Activated CD8-positive, alpha-beta T cell treated with anti-CD3 and anti-CD28 coated beads for 36 hours (primary cell): ENCODE measurements at places on chromosomes 3 and 15.

- DNase-seq = peak; percentile 54
These were observed 30.6 kb downstream of the CRTAP start for GRCh38 chr3:33144433-33144832.

GRCh38 chr15:29114221-29115092 lies 155.2 kb downstream of the NSMCE3 start:
- no peak for DNase-seq

DNA sequence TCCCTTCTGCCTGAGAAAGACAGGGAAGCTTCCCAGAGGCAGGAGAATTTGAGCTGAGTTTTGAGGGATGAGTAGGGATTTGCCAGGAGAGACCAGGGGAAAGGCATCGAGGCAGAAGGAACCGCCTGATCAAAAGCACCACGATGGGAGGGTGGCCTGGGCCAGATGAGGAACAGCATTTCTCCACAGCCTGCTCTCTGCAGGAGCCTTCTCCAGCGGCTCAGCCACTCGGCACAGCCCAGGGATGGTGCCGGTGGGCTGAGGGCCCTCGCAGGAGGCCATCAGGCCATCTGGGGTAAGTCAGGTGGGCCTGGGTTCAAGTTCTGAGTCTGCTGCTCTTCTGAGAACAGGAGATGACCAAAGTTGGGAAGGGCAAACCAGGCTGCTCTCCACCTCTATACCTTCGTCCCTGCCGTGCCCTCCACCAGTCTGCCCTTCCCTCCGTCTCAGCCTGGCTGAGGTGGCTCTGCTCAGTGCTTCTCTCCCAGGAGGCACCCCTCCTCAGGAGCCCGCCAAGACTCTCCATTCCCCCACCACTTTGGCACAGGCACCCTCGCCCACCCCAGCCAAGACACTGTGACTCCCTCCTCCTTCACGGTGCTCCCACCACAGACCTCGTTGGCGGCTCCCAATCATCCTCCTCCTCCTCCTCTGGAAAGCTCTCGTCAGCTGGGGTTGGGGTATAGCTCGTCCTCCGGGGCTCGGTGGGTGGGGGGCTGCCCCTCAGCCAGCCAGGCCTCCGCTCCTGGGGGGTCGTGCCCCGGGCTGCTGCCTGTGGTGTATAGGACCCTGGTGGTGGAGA lies 34.9 kb downstream of the GRIP2 start:
- no peak for DNase-seq

- peak; percentile 7 for DNase-seq
These were observed 415.3 kb downstream of the TIGIT start for GRCh38 chr3:114709102-114709501.

GRCh38 chr3:155350571-155350970 lies 57.1 kb upstream of the STRIT1 start:
- no peak for DNase-seq

DNA sequence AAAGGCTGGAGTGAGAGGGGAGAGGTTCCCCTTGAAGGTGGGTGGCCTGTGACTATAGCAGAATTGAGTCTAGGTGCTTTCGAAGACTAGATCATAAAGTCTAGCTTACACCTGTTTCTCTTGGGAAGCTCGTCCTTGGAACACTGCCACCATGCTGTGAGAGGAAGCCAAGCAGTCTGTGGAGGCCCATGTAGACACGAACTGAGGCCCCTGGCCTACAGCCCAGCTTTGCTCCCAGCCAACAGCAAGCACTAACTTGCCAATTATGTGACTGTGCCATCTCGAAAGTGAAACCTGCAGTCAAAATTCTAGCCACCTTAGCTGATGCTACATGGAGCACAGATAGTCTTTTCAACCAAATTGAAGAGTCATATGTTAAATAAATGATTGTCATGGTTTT lies 190.5 kb upstream of the NECTIN3 start:
- DNase-seq = peak; percentile 17

DNA sequence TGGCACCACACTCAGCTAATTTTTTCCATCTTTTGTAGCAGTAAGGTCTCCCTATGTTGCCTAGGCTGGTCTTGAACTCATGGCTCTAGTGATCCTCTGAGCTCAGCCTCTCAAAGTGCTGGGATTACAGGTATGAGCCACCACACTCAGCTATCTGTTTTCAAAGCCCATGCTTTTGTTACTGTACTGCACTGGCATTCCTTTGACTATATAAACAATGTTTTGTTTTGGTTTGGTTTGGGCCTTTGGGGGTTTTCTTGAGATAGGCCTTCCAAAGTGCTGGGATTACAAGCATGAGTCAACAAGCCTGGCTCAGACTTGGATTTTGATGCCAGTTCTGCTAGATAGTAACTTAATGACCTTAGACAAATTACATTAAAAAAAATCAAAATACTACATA lies 89.7 kb upstream of the GK5 start:
- DNase-seq = no peak
